Activated naive CD4-positive, alpha-beta T cell treated with anti-CD3 and anti-CD28 coated beads, Interleukin-2, amount 50 U/mL, for 72 hours (primary cell): ENCODE measurements at places on chromosomes 12 and 14.

DNA sequence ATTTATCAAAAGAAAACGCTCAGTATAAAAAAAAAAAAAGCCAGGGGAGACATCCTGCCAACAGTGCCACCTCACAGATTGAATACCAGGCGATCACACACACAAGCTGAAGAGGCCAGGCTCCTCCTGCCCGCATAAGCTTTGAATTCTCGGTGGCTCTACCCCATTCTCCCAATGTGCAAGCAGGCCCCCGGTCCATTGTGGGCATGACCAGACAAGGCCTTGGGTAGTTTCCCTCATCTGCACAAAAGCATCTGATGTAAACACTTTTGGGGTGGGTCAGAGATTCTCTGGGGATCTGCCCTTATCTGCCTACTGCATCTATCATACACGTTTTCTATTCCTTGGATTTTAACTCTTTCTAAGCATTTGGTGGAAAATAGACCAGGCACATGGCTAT, 16.2 kb downstream of the KLRF2 start:
- DNase-seq, result no peak

- no peak for DNase-seq
These were observed 384.5 kb downstream of the EMP1 start for GRCh38 chr12:13581031-13581430.

DNA sequence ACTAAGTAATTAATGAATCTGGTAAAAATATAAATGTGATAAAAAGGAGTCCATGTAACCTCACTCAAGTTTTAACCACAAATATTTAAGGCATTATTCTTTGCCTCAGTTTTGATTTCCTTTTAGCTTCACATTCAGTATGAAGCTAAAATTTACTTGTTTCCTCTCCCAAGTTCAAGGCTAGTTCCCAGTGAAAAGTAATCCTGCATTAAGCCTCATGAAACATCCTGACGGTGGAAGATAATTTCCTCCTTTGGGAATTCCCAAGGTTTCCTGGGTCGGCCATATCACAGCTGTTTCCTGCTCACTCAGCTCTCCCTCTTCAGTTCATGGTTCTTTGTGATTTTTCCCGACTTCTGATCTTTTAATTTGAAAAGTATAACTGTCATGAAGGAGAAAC, 1256.8 kb upstream of the FLRT2 start:
- no peak for DNase-seq

DNA sequence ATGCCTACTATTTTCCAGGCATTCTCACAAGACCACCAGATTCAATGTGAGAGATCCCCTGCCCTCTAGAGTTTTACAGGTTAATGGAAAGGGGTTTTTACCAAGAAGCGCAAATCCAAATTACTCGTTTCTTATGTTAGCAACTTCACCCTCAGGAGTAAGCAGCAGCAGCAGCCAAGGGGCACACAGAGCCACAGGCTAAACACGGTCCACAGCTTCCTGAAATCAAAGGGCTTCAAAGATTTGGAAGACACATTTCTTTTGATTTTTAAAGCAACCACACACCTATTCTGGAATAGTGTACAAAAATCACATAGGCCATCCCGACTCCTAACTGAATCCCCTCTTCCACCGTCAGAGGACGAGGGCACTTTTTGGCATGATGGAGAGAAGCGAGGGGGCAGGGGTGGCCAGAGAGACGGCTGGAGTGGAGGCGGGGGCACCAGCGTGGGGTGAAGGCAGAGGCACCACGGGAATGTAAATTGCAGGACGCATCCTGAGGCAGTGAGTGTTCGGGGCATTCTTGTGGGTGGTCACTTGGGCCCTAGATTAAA, 107.0 kb downstream of the ARF6 start:
- no peak for DNase-seq

GRCh38 chr12:6052940-6053329, 71.5 kb downstream of the VWF start:
- no peak for DNase-seq
